ENCODE measurements at places on chromosomes 3 and 15.

- DNase-seq, result no peak
These were observed 201.9 kb downstream of the WNT5A start for GRCh38 chr3:55285156-55285555.

DNA sequence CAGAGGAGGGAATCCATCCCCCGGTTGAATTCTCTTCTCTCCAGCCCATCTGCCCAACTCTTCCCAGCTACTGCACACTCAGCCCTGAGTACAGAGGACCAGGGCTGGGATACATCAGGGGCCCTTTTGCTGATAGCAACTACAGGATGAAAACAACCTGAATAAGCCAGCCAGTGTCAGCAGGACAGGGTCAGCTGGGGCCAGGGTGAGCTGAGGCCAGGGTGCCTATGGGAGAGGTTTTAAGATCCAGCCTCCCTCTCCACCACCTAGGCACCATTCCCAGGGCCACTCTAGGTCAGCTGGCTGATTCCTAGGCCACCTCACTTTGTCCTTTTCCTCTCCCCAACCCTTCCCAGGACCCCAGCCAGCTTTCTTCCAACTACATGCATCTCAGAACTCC lies 83.8 kb downstream of the MRPL46 start:
- DNase-seq, result no peak

DNA sequence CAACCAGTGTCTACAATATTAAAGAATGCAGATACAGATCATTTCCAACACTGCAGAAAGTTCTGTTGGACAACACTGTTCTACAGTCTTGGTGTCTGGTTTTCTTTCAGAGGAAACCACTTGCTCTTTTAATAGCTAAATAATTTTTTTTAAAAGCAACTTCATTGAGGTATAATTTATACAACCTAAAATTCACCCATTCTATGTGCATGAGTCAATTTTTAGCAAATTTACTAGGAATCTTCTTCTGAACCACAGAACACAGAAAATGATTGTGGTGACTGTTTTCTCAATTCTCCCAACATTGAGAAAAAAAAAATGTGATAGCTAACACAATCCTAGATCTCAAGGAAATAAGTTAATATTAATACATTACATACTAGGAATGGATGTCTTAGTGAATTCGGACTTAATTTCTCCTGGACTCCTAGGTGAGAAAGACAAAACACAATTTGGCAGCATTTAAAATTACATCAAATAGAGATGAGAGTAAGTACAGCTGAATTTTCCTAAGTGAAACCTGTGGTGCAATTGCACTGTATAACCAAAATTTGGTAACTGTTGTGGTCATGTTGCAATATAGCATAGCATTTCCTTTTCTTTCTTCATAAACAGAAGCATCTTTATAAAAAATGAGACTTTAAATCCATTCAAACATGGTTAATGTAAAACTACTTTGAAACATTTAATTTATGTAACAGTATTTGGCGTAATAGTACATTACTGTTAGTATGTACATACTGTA lies 15.3 kb upstream of the PLCL2 start:
- DNase-seq, result no peak

- DNase-seq, result no peak
These were observed 34.5 kb upstream of the CHST2 start for GRCh38 chr3:143084856-143085731.

GRCh38 chr15:52567871-52568600 lies 794 bp downstream of the ARPP19 start:
- no peak for DNase-seq

DNA sequence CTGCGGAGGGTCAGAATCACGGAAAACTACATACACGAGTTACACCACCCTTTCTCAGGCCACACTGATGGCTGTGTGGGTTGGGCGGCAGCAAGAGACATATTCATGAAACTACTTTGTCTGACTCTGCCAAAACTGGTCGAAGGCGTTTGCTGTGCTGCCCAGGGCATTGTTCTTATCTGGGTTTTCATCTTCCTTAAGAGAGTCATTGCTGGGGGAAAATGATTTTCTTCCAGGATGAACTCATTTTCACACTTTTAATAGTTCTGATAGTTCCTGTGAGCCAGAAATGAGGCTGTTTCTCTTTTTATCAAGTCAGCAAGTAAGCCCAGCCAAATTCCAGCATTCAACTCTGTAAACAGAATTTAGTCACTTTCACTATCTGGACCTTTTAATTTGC lies 47.6 kb downstream of the TRIM71 start:
- no peak for DNase-seq

GRCh38 chr15:100516643-100517512 lies 11.9 kb downstream of the CERS3 start:
- no peak for DNase-seq

- DNase-seq, result no peak
These were observed 36.2 kb upstream of the MGLL start for GRCh38 chr3:127858521-127858920.

DNA sequence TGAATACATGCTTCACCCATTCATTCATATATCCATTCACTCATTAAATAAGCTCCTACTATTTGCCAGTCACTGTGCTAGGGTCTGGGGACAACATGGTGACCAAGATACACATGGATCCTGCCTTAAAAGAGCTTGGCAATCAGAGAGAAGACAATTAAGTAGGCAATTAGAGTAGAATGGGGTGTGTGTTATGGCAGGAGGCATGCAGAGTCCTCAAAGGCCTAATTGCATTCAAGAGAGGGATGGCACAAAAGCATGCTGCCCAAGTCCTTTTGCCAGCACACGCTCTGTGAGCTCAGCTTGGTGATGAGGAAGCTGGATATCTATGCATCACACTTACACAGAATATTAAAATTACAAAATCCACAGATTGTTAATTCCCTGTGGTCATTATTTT lies 2.8 kb upstream of the PRICKLE2 start:
- no peak for DNase-seq

DNA sequence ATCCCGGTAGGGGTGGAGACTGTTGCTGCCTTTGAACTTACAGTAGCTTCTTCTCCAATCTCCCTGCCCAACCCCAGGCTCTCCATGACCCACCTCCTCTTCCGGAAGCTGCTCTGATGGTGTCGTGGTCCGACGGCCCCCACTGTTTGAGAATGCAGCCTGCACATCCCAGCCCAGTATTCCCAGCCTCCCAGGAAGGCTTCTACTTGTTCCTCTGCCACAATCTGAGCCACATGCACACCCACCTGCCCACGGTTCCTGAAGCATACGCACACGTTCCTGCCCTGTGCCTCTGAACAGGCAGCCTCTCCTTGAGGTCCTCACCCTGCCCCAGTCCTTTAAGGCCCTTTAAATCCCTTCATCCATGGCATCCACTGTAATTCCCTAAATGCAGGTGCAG lies 57.4 kb downstream of the ABTB1 start:
- no peak for DNase-seq

DNA sequence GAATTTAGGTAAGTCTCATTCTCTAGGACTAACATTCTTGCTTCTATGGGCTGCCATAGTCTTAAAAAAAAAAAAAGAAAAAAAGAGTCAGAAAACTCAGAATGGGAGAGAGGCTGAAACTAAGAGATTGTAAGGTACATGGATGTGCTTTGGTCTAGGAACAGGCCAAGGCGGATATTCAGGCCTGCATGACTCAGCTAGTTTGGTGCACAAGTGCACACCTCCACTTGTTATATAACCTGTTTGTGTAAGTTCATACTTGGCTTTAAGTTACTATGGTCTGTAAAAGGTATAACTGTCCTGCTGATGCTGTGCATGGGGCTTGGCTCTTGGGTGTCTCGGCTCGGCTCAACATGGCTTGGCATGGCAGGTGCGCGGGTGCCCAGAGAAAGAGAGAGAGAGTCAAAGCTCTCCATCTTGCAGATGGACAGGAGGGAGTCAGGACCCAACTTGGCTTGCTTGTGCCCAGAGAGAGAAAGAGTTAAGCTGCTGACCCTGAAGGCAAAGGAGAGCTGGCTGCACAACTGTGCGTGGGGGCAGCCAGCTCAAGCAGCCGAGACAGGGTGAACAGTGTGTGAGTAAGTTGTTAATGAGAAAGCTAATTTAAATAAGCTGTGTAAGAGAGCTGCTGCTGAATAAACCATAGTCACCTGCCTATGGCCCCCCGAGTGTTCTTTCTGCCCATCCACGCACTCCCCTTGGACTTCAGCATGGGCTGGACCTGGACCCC lies 31.4 kb upstream of the CHRNB4 start:
- no peak for DNase-seq

DNA sequence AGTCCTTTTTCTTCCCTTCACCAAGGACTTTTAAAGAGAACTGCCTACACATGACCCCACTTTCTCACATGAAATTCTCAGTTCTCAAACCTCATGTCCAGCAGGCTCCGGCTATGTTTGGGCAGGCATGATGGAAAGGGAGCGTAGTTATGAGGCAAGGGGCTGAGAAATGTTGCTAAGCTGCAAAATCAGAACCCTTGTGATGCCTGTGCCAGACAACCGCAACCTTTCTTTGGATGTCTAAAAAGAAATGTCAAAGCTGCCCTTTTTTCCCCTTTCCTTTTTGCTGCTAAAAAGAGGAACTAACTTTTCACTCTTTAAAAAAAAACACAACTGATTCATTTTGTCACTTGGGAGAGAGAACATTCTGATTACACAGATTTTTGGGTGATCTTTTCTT lies 19.2 kb downstream of the GNB4 start:
- no peak for DNase-seq

- no peak for DNase-seq
These were observed 354.8 kb upstream of the DNAJC19 start for GRCh38 chr3:181344331-181344730.

DNA sequence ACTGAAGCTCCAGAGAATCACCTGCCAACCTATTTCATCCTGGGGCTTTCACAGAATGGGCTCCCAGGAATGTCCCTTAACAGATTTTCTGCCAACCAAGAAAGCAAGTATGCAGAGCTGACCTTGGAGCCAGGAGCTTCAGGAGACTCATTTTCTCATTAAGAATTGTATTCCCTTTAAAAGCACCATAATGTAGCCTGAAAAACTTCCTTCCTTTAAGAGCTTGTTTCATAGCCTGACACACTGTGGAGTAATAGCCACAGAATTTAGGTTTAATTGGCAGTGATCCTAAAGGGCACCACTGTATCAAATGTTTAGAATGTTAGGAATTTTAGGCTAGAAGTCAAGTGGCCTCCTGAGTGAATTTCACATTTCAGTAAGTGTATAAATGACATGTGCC lies 309.8 kb downstream of the GBE1 start:
- DNase-seq, result no peak

DNA sequence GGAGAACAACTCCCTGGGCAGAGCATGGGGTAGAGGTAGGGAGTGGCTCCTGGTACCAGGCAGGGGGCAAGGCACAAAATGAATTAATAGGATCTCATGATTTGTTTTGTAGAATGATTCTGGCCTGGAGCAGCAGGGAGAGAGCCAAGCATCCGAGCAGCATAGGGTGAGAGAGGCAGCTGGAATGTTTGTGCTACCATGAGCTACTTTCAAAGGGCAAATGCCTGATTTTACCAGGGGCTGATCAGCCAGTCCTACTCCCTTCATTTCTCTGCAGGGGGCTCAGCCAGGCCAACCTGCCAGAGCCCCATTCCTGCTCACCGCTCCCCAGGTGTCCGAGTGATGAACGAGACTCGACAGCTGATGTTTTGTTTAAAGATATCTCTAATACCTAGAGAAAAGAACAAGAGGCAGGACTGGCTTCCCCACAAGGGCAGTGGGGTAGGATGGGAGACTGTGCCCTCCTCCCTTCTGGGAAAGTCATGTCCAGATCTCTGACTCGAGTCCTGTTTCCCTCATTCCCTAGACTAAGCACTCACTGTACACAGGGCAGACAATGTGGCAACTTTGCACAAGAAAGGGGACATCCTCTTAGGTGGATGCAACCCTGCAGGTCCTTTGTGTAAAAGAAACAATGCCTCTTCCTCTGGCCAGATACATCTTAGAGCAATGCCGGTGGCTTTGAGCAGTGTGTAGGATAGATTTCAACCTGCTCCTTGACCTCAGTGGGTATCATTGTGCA lies 12.9 kb downstream of the DUOX2 start:
- peak; percentile 5 for DNase-seq

DNA sequence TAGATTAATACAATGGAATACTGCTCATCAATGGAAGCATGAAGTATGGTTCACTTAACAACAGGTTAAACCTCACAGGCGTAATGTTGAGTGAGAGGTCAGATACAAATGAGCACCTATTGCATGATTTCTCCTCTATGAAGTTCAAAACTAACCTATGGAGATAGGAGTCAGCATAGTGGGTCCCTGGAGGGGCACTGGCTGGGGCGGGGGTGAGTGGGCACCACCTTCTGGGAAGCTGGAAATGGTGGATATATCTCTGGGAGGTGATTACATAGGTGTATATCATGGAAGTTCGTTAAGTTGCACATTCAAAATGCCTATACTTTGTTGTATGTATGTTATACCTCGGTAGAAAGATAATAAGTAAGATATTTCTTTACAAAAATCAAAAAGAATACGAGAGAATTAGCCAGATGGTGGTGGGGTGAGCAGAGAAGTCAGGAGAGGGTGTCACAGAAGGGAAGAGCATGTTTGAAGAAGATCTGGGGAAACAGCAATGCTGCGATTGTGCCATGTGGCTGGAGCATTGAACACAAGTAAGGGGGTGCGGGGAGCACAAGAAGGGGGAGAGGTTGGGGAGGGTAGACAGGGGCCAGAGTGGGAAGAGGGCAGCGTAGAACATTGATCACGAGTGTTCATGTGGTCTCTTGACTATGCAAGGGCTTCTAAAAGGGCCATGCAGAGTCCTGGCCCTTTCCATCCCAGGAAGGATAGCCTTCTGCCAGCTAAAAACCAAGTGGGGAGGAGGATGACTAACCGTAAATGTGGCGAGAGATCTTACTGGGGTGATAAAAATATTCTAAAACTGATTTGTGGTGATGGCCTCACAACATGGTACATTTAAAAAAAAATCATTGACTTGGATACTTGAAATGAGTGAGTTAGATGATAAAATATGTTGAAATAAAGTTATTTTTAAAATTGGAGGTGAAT lies 30.2 kb downstream of the ITGA11 start:
- no peak for DNase-seq

GRCh38 chr3:71393093-71393492 lies 190.4 kb downstream of the FOXP1 start:
- no peak for DNase-seq

DNA sequence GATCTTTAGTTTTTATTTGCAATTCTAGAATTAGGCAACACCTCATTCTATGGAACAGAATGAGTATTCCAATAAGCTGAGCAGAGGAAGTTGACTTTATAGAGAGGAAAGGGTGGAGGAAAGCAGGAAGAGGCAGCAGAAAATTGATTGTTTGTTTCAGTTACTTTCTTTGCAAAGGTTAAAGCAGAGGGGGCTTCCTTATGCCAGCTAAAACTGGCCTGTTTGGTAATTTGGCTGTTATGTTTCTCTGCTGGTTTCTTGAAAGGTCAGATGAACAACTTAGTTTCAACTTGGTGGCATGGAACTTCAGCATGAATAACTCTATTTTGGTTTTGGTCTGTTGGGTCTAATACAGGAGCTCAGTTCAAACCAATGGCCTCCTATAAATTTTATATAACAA lies 190.9 kb upstream of the IL12A start:
- DNase-seq, result no peak
